Activated T-cell treated with anti-CD3 and anti-CD28 coated beads, Interleukin-2, amount 50 U/mL, for 4 hours (primary cell): ENCODE measurements at places on chromosomes 5 and 9. TPM values are rescaled to one million over a fixed set of nuclear protein-coding genes. Genes with fewer than 3 reads are reported as not detected.

- DNase-seq, result no peak
Measured at GRCh38 chr9:14066032-14066431, 247.9 kb downstream of the NFIB start.

DNA sequence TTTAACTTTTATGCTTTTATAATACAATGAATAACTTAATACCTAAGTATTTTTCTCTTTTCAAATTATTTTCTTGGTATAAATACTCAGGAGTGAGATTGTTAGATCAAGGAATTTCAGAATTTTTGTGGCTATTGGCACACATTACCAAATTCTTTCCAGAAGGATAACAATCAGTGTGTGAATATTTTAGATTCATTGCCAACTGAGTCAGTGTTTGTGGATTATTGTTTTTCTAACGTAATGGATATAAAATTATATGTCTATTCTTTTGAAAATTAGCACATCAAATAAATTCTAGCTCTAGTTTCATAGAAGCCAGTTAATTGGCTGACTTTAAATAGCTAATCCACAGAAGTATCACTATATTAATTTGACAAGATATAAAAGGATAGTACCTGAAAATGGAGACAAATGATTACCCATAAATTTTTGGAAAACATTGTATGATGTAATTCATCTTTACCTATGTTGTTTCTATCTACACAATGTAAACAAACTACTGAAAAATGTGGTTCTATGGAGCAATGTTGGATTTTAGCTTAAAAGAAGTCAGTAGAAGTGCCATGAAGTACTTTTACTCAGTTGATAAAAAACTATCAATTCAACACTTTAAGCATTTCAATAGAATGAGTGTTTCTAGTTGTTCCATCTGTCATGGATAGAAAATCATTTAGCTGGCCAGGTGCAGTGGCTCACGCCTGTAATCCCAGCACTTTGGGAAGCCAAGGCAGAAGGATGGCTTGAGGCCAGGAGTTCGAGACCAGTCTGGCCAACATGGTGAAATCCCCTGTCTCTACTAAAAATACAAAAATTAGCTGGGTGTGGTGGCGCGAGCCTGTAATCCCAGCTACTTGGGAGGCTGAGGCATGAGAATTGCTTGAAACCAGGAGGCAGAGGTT, 185.1 kb downstream of the ADAMTSL1 start:
- no peak for DNase-seq

GRCh38 chr5:109619606-109620005, 70.1 kb upstream of the MAN2A1 start:
- no peak for DNase-seq

The PCDHA10 gene
- total RNA-seq, result not detected

The LRRC19 gene
- total RNA-seq, result not detected
